ENCODE measurements at places on chromosomes 5 and 9.
A peak's percentile ranks its signal among the peaks of the same experiment; 100 is the strongest.

DNA sequence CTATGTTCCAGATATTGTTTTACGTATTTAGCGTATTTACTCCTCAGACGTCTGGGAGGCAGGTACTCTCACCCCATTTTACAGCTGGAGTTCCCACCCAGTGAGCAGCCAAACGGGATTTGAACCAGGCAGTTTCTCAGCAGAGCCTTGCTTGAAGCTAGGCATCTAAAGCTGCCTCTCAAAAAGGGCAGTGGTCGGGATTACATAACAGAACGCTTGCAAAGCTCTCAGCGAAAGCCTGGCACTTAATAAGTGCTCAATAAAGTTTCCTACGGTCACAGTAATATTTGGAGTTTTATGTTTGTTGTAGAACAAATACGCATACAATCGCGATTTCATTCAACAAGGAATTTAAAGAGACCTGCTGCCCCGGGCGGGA is 286 bp upstream of the BSPRY start:
- no peak for DNase-seq

GRCh38 chr5:169006842-169007790 is 293.8 kb downstream of the SLIT3 start:
- no peak for DNase-seq

- no peak for DNase-seq
Measured at GRCh38 chr5:59843511-59844213, 49.9 kb downstream of the PDE4D start.

GRCh38 chr9:33288235-33288634 is 2.1 kb upstream of the NFX1 start:
- no peak for DNase-seq

GRCh38 chr5:164289526-164289925 is 784.1 kb downstream of the MAT2B start:
- DNase-seq = no peak

- DNase-seq = no peak
Measured at GRCh38 chr9:9730174-9730573, 882.6 kb downstream of the PTPRD start.

GRCh38 chr5:179405054-179405416 is 59.8 kb upstream of the ADAMTS2 start:
- peak; percentile 39 for DNase-seq
